ENCODE measurements at places on chromosomes 2 and 18.
A peak's percentile ranks its signal among the peaks of the same experiment; 100 is the strongest.

GRCh38 chr2:63790491-63790890 lies 51.2 kb upstream of the UGP2 start:
- DNase-seq = peak; percentile 86

GRCh38 chr18:56615738-56616520 lies 22.5 kb downstream of the TXNL1 start:
- DNase-seq = no peak

DNA sequence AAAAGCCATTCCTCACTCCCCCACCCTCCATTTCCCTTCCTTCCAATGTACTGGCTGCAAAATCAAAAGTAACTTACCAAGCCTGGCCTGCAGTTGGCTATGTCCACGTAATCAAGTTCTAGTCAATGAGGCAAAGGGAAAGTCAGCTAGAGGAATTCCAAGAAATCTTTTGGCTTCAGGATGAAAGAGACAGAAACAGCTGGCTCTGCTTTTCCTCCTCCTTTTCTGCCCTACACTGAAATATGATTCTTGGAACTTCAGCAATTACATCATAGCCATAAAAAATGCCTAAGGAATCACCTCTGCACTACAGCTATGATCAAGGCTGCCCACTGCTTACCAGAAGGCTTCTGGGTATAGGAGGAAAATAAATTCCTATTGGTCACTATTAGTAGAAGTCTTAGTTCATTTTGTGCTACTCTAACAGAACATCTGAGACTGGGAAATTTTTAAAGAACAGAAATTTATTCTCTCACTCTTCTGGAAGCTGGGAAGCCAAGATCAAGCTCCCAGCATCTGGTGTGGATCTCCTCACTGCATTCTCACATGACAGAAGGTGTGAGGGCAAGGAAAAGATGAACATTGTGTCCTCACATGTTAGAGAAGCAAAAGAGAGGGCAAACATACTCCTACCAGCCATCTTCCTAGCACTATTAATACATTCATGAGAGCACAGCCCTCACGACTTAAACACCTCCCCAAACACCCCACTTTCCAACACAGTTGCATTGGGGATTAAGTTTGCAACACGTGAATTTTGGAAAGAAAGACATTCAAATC lies 219.9 kb downstream of the TMX3 start:
- no peak for DNase-seq

DNA sequence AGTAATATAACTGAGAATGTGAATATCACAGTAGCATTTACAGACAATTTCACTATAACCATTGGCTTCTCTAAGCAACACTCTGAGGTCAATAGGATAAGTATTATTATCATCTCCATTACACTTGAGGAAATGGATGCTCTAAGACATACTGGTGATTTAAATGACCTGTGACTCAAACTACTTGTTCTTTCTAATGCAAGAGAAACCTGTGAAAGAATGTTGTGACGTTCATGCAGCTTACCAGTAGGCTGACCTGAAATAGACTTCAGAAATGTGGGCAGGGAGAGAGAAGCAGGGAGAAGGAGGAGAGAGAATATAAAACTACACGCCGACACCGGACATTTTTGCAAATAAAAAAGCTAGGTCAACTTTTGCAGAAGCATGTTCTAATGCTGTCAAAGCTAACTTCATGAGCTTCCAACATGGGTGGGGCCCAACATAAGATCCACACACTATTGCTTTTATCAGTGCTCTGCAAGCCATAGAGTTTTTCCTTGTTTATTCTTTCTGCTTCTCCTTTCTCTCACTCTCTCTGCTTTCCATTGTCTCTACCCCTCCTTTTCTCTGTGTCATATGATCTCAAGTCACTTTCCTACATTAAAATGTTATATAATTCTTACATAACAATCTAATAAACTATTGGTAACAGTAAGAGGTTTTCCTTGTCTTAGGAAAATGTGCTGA lies 217.6 kb upstream of the FN1 start:
- no peak for DNase-seq

- DNase-seq = no peak
Measured at GRCh38 chr2:168784993-168785392, 17.4 kb upstream of the NOSTRIN start.

GRCh38 chr18:1075322-1075721 lies 170.7 kb downstream of the ADCYAP1 start:
- no peak for DNase-seq

DNA sequence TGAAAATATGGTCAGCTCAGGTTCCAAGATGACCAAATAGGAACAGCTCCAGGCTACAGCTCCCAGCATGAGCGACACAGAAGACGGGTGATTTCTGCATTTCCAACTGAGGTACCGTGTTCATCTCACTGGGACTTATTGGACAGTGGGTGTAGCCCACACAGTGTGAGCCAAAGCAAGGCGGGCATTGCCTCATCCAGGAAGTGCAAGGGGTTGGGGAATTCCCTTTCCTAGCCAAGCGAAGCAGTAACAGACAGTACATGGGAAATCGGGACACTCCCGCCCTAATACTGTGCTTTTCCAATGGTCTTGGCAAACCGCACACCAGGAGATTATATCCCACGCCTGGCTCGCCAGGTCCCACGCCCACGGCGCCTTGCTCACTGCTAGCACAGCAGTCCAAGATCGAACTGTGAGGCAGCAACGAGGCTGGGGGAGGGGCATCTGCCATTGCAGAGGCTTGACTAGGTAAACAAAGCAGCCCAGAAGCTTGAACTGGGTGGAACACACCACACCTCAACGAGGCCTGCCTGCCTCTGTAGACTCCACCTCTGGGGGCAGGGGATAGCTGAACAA lies 57.5 kb downstream of the WDPCP start:
- peak; percentile 1 for DNase-seq

DNA sequence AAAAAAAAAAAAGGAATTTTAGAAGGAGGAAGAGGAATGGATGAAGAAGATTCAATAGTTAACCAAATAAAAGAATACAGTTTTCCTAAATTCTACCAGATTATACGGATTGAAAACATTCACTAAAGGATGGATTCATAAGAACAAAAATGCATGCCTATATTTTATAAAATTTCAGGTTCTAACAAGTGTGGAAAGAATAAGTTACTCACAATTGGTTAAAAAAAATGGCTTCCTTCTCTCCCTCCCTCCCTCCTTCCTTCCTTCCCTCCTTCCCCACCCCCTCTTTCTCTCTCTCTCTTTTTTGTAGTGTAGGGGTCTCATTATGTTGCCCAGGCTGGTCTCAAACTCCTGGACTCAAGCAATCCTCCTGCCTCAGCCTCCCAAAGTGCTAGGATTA lies 1.6 kb upstream of the TP53I3 start:
- DNase-seq = no peak

GRCh38 chr2:17373041-17373440 lies 145.2 kb downstream of the RAD51AP2 start:
- no peak for DNase-seq
